ENCODE measurements at places on chromosomes 4 and X.
A peak's percentile ranks its signal among the peaks of the same experiment; 100 is the strongest.

- no peak for DNase-seq
Measured at GRCh38 chr4:41381384-41381783, 124.7 kb downstream of the UCHL1 start.

- DNase-seq = no peak
Measured at GRCh38 chr4:107247738-107248137, 211.6 kb upstream of the DKK2 start.

GRCh38 chr4:10347281-10347795, 109.9 kb downstream of the ZNF518B start:
- DNase-seq = no peak

DNA sequence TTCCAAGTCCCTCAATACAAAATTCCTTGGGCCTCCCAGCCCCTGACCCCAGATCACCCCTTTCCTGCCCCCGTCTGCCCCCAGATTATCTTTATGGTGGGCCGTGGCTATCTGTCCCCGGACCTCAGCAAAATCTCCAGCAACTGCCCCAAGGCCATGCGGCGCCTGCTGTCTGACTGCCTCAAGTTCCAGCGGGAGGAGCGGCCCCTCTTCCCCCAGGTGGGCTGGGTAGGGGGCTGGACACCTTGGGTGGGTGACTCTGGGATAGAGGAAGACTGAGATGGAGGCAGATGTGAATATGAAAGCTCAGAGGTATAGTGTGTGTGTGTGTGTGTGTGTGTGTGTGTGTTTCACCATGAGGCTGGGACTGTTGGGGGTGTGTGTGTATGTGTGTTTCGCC, 9.8 kb downstream of the ARAF start:
- no peak for DNase-seq

DNA sequence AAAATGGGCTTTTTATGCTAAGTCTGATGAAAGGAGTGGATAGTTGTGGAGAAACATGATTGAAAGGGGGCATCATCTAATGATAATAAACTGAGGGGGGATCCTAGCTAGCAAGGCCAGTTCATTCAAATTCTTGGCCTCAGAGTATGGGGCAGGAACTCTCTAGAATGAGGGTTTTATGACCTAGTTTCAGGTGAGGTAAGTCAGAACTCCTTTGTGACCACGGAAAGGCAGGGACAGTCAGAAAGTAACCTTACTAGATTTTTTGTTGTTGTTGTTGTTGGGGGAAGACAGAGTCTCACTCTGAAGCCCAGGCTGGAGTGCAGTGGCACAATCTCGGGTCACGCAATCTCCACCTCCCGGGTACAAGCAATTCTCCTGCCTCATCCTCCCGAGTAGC, 1.5 kb upstream of the PAQR3 start:
- no peak for DNase-seq

DNA sequence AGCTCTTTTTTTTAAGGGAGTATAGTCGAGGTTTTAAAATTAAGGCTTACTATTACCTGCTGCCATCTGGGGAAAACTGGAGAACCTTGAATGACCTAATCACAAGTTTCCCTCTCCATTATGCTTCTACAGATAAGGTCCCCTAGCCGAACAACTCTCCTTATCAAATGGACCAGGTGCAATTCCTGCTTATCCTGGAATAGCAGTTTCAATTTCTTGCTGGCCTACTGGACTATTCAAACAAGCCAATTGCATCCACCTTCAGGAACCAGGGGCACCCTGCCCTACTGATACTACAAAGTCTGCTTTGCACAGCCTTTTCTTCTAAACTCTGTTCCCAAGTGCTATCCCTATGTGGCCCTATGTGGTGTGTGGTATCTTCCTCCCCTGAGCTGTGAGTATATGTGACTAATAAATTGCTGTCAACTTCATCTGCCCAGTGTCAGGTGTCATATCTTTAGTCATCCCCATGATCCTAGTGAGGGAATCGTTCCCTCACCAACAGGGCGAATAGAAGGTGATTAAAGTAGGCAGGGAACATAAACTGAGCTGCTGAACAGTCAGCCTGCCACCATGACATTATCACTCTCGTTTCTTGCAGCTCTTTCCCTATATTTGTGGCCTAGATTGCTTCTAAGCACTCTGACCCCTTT, 128.5 kb downstream of the ATG4A start:
- no peak for DNase-seq

DNA sequence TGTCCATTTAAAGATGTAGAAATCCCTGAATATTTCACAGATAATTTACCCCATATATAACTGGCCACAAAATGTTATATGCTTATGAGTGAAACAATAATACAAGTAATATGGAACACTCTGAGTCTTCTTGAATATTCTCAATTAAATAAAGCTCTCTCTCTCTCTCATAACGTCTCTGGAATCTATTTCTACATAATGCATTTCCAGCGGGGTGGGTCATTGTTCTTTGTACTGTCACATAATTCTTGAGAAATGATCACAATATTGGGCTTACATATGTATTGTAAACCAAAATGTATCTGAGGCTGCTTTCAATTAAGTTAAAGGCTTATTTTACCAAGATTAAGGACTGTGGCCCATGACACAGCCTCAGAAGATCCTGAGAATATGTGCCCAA, 596.3 kb downstream of the FAT4 start:
- no peak for DNase-seq

- no peak for DNase-seq
Measured at GRCh38 chr4:142565771-142566170, 280.3 kb downstream of the INPP4B start.

GRCh38 chrX:44382871-44383270, 39.4 kb upstream of the EFHC2 start:
- no peak for DNase-seq

DNA sequence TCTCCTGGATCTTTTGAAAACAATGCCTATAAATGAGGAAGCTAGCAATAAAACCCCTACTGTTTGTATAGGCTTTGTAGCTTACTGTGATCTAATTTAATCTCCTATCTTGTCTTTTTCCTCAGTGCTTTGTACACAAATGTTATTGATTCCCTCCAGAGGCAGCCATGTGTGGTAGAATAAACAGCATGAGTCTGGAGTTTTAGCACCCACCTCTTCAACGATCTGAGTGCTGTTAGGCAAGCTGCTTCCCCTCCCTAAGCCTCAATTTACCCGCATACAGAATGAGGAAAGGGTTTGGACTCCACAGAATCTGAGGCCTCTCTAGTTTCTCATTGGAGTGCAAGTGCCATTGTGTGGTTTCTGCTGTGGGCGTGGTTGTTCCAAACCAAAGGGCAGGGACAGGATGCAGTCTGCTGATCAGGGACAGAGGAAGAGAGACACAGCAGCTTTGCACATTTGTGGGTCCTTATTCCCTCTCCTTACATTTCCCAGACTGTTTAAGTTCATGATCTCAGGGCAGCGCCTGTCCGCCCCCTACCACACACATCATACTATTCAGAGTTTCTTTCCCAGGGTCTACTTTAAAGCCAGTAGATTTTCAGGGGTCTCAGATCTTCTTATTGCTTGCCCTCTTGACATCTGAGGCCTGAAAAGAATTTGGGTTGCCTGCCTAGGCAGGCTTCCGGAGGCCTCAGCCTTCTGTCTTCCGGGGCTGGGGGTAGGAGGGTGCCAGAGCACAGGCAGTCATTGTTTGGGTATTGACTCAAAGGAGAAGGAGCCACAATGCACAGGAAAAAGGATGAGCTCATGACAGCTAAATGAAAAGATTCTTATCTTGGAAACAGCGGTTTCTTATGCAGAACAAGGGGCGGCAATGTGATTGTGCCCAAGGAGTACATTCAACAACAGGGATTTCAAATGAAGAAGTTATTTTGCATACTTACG, 114.9 kb upstream of the TEX13D start:
- no peak for DNase-seq

DNA sequence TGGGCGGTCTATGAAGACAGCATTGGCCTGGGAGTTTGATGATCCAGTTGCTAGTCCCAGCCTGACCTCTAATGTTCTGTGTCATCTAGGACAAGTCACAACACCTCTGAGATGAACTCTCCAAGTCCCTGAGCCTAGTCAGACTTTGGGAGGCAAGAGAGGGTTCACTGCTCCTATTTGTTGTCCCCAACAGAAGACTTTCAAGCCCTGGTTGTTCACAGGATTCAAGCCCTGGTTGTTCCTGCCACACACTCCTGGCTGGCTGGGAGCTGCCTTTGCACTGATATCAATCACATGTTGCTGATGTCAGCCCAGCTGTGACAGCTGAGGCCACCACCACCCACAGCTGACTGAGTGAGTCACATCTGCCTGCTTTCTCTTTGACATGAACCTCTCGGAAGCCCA, 253.2 kb upstream of the RASGEF1B start:
- peak; percentile 2 for DNase-seq

- no peak for DNase-seq
Measured at GRCh38 chr4:181964731-181965130, 278.5 kb upstream of the TENM3 start.

GRCh38 chrX:97027384-97027922, 143.7 kb downstream of the RPA4 start:
- DNase-seq = no peak

- no peak for DNase-seq
Measured at GRCh38 chrX:119667111-119667878, 25.7 kb downstream of the SEPTIN6 start.

GRCh38 chr4:145012841-145013240, 85.2 kb downstream of the ANAPC10 start:
- no peak for DNase-seq

- DNase-seq = no peak
Measured at GRCh38 chr4:10204401-10205058, 87.9 kb upstream of the WDR1 start.

DNA sequence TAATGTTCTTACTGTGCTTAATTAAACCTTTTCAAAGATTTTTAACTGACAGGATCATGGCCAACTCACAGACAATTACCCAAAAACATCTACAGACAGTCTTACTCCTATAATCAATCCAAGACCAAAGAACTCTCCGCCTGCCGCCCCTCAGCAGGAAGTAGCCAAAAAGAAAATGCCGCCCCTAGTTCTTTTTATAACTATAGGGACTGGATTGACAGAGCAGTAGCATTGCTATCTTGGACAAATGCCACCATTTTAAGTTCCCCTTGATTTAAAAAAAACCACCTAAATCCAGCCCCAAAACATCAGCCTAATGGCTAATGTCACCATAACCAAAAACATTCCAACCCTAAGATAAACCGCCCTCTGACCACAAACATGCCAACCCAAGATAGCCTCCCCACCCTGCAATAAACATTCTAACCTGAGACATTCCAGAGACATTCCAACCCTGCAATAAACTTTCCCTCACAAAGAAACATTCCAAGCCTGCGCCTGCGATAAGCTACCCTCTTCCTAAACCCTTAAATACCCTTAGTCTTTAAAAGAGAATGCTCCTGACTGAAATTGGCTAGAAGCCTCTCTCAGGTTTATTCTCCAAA, 77.0 kb downstream of the COQ2 start:
- DNase-seq = no peak

- DNase-seq = no peak
Measured at GRCh38 chr4:61921920-61922319, 721.8 kb downstream of the ADGRL3 start.

DNA sequence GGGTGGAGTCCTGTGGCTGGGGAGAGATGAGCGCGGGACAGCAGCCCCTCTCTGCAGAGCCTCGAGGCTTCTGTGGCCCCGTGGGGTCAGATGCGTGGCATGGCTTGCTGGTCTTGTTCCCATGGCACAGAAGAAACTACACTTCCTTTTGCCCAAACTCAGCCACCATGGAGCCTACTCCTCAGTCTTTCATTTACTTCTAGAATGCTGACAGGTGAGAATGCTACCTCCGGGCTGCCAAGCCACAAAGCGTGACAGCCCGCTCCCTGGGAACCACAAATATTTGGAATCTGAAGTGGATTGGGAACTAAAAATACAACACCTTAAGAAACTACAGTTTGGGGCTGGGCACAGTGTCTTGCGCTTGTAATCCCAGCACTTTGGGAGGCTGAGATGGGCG, 98.0 kb downstream of the TRAPPC11 start:
- no peak for DNase-seq

DNA sequence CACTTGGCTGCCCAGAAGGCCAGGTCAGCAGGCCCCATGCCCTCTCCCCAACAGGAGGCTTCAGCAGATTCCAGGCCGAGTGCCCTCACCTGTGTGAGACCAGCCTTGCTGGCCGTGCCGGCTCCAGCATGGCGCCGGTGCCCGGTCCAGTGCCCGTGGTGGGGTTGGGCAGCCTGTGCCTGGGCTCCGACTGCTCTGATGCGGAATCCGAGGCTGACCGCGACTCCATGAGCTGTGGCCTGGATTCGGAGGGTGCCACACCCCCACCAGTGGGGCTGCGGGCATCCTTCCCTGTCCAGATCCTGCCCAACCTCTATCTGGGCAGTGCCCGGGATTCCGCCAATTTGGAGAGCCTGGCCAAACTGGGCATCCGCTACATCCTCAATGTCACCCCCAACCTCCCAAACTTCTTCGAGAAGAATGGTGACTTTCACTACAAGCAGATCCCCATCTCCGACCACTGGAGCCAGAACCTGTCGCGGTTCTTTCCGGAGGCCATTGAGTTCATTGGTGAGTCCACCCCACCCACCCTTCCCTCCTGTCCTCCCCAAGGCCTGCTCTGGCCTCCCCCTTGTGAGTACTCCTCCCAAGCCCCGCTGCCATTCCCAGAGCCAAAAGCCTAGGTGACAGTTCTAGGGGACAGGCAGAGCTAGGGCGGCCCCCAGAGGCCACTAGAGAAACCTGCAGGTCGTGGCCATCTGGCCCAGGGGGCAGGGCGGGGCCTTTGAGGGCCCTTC, 2.3 kb downstream of the DUSP9 start:
- DNase-seq = no peak

- DNase-seq = no peak
Measured at GRCh38 chr4:147924604-147925412, 192.9 kb downstream of the ARHGAP10 start.

- no peak for DNase-seq
Measured at GRCh38 chr4:171517883-171518282, 295.3 kb upstream of the GALNTL6 start.

DNA sequence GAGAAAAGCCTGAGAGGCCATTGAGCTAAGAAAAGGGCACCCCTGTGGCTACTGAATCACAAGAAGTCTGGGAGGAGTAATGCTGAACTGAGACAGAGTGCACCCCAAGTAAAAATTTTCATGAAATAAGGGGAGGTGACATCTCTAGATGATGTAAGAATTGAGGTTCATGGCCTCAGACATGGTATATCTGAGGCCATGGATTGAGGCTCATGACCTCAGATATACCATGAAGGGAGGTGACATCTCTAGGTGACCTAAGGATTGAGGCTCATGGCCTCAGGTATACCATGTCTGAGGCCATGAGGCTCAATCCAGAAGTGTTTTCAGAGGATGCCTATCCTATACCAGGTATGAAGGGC, 560.9 kb downstream of the INPP4B start:
- no peak for DNase-seq

GRCh38 chr4:4182835-4183568, 43.7 kb downstream of the OTOP1 start:
- DNase-seq = no peak

DNA sequence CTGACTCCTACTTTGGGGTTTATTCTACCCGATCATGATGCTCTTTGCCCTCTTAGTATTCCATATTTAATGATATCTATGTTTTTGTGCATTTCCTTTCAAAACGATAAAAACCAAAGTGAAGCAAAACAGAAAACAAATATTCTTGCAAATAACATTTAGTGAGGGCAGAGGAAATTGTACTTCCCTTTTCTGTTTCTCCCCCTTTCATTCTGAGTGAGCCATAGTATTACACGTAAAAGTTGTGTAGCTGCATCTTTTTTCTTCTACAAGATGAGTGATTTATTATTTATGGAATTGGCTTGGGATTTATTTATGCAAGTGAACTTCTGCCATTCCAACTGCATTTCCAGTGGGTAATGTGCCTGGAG, 109.9 kb downstream of the AFF2 start:
- no peak for DNase-seq
